DMS 273 treated with DMSO at 0.1 percent for 48 hours (cell line): ENCODE measurements at places on chromosomes 4 and X.

GRCh38 chr4:40349561-40350198, 14.5 kb downstream of the CHRNA9 start:
- DNase-seq: no peak

- no peak for DNase-seq
Measured at GRCh38 chrX:120308959-120309872, 2.0 kb downstream of the TMEM255A start.

DNA sequence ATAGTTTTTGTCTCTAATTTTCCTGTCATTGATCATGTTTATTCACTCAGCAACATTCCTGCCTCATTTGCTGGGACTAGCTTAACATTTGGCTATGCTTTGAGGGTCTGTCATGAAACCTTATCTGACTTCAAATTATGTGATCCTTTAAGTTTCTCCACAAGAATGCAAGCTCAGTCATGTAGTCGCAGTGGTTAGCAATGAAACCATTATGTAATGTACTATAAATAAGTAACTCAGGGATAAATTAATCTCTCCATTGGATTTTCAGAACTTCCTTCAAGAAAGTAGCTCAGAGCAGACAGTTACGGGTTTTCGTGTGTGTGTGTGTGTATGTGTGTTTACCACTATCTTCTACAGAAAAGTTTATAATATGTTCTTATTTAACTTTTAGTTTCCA, 993.6 kb downstream of the ADGRL3 start:
- no peak for DNase-seq

- DNase-seq: no peak
Measured at GRCh38 chr4:40170588-40170987, 26.2 kb upstream of the RHOH start.

GRCh38 chr4:38856524-38857337, at the start of gene TLR6:
TLR6 (minus strand) TSS chr4:38856817; CDS start chr4:38829473, 27,344 bp downstream.
- no peak for DNase-seq

DNA sequence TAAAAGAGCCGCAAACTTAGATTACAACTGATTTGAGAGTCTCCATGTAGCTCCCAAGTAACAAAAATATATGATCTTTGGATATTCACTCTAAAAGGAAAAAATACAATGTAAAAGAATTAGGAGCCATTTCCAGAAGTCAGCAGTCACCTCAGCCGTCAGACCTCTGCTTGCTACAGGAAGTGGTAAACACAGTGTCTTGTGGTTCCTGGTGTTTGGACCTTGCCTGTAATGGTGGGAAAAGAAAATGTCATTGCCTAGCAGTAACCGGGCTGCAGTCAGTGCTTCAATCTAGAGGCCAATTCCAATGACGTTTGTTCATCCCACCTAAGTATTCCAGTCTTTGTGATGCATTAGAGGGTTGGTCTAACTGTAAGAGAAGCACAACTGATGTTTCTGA, 28.9 kb upstream of the SMIM31 start:
- DNase-seq: no peak

DNA sequence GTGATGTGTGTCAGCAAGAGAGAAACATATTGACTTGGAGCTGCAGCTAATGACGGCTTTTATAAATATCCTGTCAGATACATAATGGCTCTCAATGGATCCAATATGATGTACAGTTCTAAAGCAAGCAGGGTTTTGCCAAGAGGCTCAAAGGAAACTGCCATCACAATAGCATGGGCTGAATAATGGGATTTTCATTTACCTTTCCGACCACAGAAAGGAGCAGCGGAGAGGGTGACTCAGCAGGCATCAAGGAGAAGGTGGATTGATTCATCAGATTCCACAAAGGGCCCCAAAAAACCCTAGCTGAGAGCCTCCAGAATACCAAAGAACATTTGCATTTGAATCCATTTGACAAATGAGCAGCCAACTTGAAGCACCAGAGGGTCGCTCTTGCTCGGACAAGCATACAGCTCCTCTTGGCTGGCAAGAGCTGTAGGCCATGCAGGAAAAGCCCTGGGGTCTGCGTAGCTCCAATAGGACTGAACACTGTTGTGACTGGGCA, 355.7 kb upstream of the NOCT start:
- DNase-seq: no peak

- DNase-seq: no peak
Measured at GRCh38 chr4:113645771-113646441, 115.6 kb downstream of the CAMK2D start.

GRCh38 chrX:17591741-17592110, 145.6 kb upstream of the SCML1 start:
- DNase-seq: no peak

GRCh38 chrX:154013614-154014360, 5.9 kb downstream of the IRAK1 start:
- DNase-seq: no peak

DNA sequence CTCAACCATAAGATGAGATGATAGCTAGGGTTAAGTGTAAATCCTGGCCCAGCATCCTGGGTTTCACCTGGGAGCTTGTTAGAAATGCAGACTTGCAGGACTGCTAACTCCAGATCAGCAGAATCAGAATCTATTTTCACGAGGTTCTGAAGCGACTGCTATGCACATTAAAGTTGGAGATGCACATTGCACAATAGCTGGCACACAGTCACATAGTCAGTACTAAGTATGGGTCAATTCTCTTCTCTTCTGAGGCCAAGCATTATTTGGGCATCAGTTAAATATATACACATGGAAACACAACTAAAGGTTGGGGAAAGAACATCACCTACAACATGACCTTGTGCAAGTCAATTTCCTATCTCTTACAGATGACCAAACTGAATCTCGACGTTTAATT, 155.1 kb upstream of the FGF13 start:
- DNase-seq: no peak

DNA sequence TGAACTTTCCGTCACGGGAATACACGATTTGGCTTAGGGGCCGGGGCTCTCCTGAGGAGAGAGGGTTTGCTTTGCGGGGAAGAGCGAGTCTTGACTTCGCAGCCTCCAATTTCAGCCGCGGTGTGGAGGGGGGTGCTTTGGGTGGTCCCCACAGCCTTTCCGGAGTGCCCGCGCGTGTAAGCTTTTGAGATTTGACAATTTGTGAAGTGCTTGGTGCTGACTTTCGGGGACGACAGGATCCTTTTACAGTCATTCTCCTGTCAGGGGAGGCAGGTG, 355 bp downstream of the SCML1 start:
- no peak for DNase-seq

DNA sequence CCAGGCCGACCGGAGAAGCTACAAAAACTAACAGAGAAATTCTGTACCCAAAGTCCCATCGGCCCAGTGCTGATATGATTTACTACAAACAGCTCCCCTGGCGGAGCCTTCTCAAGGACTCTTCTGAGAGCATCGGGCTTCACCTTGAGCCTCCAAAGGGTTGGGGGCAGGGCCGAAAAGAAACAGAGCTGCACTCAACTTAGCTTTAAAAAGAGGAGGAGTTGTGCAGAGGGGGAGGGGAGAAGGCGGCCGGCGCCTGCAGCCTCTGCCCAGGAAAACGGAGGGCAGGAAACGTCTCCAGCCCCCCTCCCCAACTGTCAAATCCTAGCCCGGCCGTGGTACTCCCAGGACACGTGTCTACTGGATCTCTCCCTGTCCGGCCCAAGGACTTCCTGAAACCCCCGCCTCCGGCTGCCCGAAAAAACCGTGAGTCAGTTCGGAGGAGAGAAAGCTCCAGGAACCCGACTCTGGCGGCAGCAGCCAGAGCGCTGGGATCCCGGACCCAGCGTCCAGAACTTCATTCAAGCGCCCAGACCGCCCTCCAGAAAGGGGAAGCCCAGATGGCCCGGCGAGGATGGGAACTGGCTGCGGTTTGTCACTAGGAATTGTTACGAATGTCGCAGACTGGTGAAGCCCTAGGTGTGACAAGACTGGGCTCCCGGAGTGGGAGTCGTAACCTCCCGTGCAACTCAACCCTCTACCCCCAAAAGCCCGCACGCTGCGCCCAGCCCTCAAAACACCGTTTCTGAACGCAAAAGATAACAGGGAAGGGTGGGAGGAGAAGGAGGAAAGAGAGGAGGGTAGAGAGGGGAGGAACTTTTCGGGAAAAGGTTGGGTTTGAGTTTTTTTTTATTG, 973 bp downstream of the ADAMTS3 start:
- no peak for DNase-seq

DNA sequence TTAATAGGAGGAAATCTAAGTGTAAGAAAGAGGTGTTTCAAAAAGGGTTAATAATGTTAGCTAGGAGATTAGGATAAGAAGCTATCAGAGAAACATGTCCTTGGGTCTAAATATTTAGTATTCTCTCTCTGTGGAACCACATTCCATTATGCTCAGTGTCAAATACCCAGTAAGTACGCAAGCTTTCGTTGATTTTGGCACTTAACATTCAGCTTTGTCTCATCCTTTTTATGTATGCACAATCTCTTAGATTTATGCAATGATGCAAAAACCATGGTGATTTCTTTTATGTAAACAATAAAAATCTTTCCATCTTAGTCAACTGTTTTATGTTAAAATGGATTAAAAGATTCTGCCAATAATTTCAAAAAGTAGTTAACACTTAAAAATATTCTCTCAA, 129.2 kb downstream of the KLHL13 start:
- DNase-seq: no peak

GRCh38 chr4:176709417-176709816, 83.3 kb downstream of the VEGFC start:
- DNase-seq: no peak

DNA sequence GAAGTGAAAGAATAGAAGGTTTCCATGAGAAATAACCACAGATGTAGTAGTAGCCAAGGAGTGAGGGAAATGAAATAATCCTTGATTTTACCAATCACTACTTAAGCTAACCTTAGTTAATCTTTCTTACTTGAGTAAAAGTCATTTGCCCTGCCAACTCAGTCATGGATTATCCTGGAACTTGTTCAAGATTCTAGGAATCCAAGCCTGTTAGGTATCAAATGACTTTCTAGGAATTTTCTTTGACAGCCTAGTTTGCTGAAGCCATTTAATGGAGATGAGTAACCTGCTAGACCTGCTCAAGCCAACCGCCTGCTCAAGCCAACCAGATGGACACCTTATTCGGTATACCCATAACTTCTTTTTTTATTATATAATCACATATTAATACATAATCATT, 180.5 kb downstream of the KLHL13 start:
- no peak for DNase-seq

GRCh38 chr4:139736661-139737060, 71.0 kb downstream of the MGST2 start:
- no peak for DNase-seq

DNA sequence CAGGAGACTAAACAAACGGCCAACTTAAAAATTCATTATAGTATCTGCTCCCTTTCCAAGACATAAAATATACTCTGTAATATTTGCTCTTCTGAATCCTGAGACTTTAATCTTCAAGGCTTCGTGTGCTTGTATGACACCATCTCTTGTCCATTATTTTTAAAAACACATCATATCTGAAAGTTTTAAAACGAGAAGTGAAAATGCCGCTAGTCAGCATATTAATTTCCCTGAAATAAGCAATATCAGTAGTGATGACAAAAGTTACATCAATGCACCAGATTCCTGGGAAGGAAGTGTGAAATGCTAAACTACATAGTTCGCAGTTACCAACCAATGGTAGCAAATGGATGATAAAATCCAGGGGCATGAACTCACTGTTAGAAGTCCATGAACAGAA, 66.8 kb upstream of the EXOC1L start:
- DNase-seq: no peak

DNA sequence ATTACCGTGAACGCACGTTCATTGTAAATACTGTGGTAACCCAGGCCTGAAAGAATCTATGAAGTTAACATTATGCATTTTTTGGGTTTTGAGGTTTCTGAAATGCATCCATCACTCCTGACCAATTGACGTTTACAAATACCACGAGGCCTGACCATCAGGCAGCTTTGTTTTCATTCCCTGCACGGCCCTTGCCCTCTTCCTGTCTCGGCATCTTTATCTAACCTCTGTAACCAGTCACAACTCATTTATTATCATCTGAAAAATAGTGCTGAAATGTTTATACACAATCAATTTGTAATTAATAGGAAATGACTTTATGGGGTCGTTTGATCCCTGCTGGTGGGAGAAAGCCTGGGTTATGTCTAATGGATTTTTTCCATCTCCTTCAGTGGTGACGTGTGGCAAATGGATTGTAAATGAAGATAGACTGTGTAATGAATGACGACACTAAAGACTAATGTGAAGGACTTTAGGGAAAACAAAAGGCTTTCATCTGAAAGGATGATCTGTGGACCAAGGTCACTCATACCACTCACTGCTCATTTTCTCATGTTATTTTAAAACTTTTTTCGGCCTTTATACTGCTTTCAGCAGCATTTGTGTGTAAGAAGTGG, 102.7 kb upstream of the SORBS2 start:
- DNase-seq: no peak

DNA sequence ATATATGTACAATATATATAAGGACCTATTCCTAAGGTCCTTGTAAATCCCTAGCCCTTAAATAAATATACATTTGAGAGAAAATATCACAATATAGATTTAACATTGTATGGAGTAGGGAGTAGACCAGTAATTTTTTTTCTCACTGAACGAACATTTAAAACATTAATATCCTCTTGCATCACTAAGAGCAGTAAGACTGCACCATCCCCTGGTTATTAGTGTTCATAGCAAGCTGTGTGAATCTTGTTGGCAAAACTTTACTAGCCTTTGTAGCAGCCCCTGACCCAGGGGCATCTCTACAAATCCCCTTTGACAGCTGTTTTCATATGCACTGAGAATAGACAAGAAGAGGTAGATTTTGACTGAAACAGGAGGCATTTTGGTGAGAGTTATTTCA, 146.5 kb downstream of the IL1RAPL2 start:
- no peak for DNase-seq

- no peak for DNase-seq
Measured at GRCh38 chr4:47784222-47784621, 53.6 kb downstream of the CORIN start.

DNA sequence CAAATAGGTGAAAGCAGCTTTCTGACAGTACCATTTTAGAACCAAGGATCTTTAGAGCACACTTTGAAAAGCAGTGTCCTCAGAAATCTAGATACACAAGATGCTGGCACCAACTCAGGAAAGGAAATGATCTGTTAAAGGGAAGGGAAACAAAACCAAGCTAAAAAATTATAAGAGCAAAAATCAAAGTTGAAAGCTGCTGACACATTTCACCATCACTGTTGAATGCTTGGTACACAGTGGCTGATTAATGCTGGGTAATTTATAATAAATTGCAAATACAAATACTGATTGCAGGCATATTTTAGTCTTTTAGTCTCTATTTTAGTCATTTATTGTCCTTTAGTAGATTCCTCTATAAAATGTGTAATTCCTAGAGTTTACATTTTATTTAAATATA, 1540.1 kb upstream of the PCDH10 start:
- no peak for DNase-seq

GRCh38 chr4:55754754-55755350, 64.7 kb upstream of the EXOC1L start:
- DNase-seq: no peak

DNA sequence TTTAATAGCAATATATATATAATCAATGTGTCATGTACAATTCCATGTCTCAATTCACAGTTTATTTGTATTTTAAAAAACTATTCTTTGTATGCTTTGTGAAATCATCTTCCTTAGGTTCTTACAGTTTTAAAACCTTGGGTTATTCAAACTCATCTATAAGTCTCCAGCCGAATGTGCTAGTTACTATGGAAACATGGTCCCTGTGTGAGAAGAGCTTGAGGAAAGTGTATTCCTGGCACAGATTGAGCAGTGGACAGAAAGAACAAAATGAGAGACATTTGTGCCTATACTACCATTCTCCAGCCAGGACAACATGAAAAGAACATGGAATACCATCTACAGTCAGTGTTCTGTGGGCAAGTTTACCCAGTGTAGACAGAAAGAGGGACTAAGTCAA, 103.4 kb downstream of the EFHC2 start:
- DNase-seq: no peak

GRCh38 chr4:87108142-87108546, 112.3 kb downstream of the KLHL8 start:
- no peak for DNase-seq

- DNase-seq: peak; percentile 24
Measured at GRCh38 chr4:181147416-181147951, 1095.7 kb upstream of the TENM3 start.
